GM19239 (cell line): ENCODE measurements at places on chromosomes 3 and 15.

DNA sequence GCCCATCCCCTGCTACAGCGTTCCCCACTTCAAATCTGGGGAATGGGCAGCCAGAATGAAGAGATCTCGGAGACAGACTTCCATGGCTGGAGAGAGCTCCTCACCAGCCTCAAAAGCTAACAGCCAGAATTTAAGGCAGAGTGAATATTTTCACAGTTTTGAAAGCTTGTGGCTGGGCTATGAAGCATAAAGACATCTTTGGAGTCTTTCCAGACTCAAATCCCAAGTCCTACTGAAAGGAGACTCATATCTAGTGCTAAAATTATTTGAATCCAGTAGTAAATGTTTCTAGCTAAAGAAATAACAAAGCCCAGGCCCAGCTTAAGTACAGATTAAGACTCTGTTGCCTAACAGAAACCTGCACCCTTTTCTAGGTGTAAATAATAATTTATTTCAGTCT is 628.4 kb upstream of the ALCAM start:
- no peak for DNase-seq

DNA sequence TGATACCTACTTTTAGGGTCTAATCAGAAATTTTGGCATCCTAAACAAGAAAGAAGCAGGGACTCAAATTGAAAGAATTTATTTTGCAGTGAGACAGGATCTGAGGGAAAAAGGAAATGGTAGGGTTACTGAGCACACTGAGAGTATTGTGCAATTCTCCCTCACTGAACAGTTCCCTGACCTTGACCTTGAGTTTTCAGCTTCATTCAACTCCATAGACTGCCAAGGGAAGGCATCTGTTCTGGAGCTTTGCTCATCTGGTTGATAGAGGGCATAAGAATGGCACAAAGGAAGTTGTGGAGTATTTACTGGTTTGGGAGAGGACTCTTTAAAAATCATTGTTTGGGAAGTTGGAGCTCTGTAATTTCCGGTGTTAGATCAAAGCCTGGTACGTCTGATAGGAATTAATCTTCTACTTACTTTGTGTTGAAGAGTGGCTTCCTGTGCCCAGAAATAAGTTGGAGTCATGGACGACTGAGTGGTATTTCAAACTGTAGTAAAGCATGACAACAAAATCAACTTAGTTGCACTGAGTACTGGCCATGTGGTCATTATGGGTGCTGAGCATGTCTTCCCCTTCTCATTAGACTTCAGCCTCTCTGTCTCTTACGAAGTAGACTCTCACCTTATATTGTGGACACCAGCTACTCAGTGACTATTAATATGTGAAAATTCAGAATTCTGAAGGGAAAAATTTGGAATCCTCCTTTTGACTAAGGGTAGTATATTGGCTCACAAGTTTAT is 40.8 kb downstream of the CLDN1 start:
- DNase-seq: no peak

GRCh38 chr3:171326717-171327440 is 133.3 kb downstream of the TNIK start:
- no peak for DNase-seq

DNA sequence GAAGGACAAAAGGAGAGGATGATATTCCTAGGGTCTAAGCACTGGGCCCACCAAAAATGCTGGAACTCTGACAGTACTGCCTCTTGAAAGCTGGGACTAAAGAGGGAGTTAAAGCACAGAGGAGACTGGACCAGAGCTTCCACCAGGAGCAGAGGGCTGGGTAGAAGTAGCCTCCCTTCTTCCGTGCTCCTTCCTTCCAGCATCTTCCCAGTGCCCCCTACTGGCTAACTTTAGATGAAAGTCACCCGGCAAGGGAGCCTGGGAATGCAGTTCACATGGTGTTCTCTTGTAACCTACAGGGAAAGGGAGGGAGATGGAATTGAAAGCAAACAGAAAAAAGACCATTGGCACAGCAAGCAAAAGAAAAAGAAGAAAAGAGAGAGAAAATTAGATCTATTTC is 106.1 kb upstream of the COL8A1 start:
- no peak for DNase-seq

DNA sequence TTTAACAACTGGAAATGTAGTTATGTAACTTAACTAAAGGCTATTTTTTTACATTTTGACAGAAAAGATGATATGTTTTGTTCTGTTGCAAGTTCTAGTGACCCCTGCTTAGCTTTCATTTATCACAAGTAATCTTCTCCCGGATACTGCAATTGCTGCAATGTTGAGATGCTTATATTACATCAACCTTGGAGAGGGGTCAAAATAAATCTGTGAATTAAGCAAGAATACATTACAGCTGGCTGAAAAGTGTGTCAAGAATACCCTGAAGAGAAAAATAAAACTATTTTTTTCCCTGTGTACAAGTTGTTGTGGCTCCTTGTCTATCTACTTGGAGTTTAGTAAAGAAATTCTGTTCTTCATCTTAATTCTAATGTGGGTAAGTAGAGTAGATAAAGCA is 232.1 kb upstream of the GOLIM4 start:
- no peak for DNase-seq

GRCh38 chr3:147371140-147371539 is 35.2 kb downstream of the ZIC4 start:
- no peak for DNase-seq
